Mesothelial cell of epicardium (in vitro differentiated cells): ENCODE measurements at places on chromosomes 4 and X.

DNA sequence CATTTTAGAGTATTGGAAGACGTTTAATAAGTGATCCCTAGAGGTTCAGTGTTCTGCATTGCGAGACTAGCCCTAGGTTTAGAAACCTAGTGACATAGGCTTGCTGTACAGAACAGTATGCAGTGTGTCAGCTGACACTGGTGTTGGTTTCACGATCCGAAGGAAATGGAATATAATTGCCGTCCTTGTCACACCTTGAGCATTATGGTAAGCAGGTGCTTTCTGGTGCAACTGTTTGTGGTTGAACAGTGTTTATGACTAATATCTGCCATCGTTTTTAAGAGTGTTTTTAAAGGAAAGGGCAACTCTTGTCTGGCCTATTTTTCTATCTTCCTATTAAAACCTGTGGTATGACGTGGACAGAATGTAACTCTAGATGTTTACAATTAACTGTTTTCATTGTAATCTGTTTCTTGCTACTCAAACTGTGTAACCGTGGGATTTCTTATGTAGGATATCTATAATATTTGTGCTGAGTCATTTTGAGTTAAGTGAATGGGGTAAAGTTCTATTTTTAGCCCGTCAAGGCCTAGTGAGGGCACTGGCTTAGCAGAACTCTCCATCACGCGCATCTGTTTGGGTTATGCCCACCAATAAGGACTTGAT lies 53.8 kb upstream of the TBC1D14 start:
- DNase-seq, result no peak

DNA sequence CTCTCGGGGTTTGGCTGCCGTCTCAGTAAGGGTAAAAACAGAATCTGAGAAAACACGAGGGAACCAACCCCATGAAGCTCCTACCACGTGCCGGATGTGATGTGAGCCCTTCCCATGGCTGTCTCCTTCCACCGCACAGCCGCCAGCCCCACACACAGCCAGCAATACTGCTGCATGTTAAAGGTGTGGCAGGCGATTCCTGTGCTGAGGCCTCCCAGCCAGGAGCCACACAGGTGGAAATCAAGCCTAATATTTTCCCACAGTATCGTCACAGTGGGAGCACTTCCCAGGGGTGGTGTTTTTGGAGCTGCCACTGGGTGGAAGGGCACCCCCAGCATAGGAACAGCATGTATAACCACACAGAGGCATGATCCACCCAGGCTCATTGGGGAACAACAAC lies 77.5 kb downstream of the SLC2A9 start:
- no peak for DNase-seq

DNA sequence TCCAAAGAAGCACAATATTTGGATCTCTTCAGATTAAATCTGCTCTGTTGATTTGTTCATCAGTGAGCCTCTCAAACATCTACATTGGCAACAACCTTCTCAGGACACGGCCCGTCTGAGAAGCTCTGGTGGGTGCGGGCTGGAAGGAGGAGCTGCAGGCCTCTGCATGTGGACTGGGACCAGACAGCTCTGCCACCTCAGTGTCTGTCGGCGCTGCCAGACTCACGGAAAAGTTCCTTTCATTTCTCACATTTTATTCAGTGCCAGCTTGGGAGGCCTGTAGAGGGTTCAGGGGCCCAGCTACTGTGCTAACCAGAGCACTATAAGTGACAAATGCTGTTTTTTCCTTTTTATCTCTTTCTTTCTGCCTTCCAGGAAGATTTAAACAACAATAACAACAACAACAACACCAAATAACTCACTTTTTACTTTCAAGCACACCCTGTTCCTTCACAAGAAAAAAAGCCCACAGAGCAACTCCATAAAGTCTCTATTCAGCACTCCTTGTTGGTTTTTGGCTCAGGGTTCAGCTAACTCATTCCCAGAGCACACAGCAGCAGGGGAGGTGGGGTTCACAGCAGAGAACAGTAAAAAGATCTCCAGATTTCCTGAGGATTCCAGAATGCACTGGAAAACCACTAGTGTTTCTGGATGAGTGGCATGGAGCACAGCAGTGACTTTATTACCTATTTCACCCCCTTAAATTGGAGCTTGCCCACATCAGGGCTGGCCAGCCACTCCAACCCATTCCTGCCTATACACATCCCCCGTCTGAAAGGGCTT lies 23.2 kb upstream of the HOPX start:
- DNase-seq, result no peak

DNA sequence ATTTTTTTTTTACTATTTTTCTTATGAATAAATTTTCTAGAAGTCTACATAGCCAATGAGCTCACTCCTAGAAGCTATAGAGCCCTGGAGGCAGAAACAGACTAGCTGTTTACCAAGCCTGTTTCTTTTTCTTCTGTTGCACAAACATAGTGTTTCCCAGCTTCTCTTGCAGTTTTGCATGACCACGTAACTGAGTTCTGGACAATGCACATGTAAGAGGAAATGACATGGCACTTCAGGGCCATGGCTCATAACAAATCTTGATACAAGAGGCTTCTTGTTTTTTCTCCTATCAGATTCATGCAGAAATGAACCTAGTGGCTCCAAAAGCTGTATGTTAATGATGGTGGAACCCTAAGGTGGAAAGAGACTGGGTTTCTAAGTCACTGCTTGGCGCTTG lies 127.4 kb downstream of the ZNF330 start:
- DNase-seq, result no peak

DNA sequence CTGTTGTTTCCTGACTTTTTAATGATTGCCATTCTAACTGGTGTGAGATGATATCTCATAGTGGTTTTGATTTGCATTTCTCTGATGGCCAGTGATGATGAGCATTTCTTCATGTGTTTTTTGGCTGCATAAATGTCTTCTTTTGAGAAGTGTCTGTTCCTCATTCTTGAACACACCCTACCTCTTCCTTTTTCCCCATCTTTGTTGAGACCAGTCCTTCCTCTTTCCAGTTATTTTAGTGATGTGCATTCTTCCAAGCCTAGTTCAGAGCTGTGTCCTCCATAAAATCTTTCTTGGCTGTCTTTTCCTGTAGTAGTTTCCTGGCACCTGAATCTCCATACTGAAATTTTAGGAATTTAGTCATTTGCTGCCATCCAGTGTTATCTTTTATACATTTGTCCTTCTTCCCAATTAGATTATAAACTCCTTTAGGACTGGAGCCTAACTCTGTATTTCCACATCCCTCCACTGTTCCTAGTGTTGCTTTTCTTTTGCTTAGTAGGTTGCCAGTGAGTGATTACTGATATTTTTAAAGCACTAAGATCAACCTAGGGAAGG lies 11.4 kb downstream of the FHIP1A start:
- no peak for DNase-seq

GRCh38 chr4:22179124-22179874 lies 230.7 kb upstream of the KCNIP4 start:
- no peak for DNase-seq

- no peak for DNase-seq
These were observed 72.8 kb downstream of the SMIM20 start for GRCh38 chr4:25986807-25987206.

DNA sequence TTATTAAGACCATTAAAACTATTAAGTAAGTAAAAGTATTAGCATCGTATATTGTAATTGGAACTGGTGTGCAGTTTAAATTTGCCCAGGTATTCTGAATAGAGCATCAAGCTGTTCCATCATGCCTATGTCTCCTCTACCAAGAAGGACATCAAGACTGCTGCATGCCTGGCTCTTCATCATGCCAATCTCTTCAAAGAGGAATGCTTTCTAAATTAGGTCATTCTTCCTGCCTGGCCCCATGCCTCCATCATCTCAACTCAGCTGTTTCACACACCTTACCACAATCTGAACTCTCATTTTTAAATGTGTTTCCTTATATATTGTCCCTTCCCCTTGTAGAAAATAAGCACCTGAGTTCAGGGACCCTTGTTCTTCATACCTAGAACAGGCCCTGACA lies 270.5 kb upstream of the PPARGC1A start:
- no peak for DNase-seq

GRCh38 chrX:155718972-155719586 lies 106.3 kb upstream of the TMLHE start:
- no peak for DNase-seq

GRCh38 chr4:52107745-52108144 lies 56.6 kb downstream of the SPATA18 start:
- DNase-seq, result no peak

- DNase-seq, result no peak
These were observed 212.4 kb upstream of the GRID2 start for GRCh38 chr4:92091335-92091734.

DNA sequence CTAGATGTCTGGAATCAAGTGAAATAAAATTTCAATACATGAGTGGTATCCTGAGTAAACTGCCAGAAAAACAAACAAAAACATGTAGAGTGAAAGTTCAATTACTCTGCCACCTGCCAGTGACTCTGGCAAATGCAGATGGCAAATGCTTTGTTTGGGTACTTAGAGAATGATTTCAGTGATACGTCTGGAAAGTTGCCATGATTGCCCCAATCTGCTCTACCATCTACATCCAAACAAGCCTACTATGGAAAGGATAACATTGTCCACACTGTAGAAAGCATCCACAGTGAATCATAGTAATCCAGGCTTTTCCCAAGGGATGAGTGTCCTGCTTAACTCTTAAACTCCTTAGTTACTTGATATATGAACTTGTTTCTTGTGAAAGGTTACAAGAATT lies 3.4 kb downstream of the SPATA4 start:
- no peak for DNase-seq
